Frontal cortex (tissue), 4 donors: ENCODE measurements at places on chromosomes 3 and 15. TPM values are rescaled to one million over a fixed set of nuclear protein-coding genes. Genes with fewer than 3 reads are reported as not detected.

ASTE1 gene
- 15.1 TPM for total RNA-seq

C15orf62 gene
- not detected for total RNA-seq

C3orf22 gene
- not detected for total RNA-seq

UTS2B gene
- 0.41 TPM for total RNA-seq

UCN2 gene
- not detected for total RNA-seq

EPHA3 gene
- 136 TPM for total RNA-seq

LSAMP gene
- total RNA-seq: 59.9 TPM

MESP2 gene
- total RNA-seq: not detected

SPTBN5 gene
- 0.41 TPM for total RNA-seq

GOLGA6D gene
- not detected for total RNA-seq

ST6GAL1 gene
- total RNA-seq: 33.8 TPM

CCDC39 gene
- total RNA-seq: 0.82 TPM

IL12A gene
- total RNA-seq: 2.0 TPM

CCR3 gene
- total RNA-seq: not detected

LRTM1 gene
- total RNA-seq: not detected

TNIK gene
- total RNA-seq: 75.4 TPM

MST1R gene
- total RNA-seq: 0.41 TPM

CSPG5 gene
- 115 TPM for total RNA-seq

PRICKLE2 gene
- 84.0 TPM for total RNA-seq

ANXA2 gene
- total RNA-seq: 34.6 TPM

GP9 gene
- total RNA-seq: not detected

AGBL1 gene
- 1.2 TPM for total RNA-seq

CIP2A gene
- 26.1 TPM for total RNA-seq

ALG1L2 gene
- total RNA-seq: not detected

RPP25 gene
- total RNA-seq: 7.3 TPM

SLC15A2 gene
- total RNA-seq: 7.7 TPM

ZNF662 gene
- 16.7 TPM for total RNA-seq

CLEC3B gene
- 24.1 TPM for total RNA-seq

ISLR2 gene
- 113 TPM for total RNA-seq

SLC28A1 gene
- not detected for total RNA-seq

FETUB gene
- not detected for total RNA-seq

SEMA5B gene
- 9.0 TPM for total RNA-seq

DUSP7 gene
- total RNA-seq: 8.6 TPM

DPPA2 gene
- total RNA-seq: not detected

PLA1A gene
- 0.41 TPM for total RNA-seq

CHRM5 gene
- 0.41 TPM for total RNA-seq

PLIN1 gene
- total RNA-seq: under 0.01 TPM

EXOG gene
- 13.5 TPM for total RNA-seq

SLC38A3 gene
- 2.0 TPM for total RNA-seq

SLC22A13 gene
- under 0.01 TPM for total RNA-seq

SEMA3B gene
- 2.4 TPM for total RNA-seq

ANKUB1 gene
- 0.41 TPM for total RNA-seq

MYRIP gene
- total RNA-seq: 10.6 TPM

ROBO2 gene
- 245 TPM for total RNA-seq

SCN11A gene
- total RNA-seq: under 0.01 TPM

CPA3 gene
- not detected for total RNA-seq

LCTL gene
- 0.41 TPM for total RNA-seq

SAMD7 gene
- total RNA-seq: not detected

BNC1 gene
- 0.41 TPM for total RNA-seq

PYGO1 gene
- total RNA-seq: 45.2 TPM

ADGRG7 gene
- total RNA-seq: not detected

SPINK8 gene
- not detected for total RNA-seq

CASR gene
- not detected for total RNA-seq

LRRC34 gene
- 5.3 TPM for total RNA-seq

GRIP2 gene
- 8.2 TPM for total RNA-seq

EPHB1 gene
- 16.7 TPM for total RNA-seq

CCDC33 gene
- total RNA-seq: 0.41 TPM

MNS1 gene
- total RNA-seq: 1.2 TPM
